ENCODE measurements at places on chromosomes 4 and X.

DNA sequence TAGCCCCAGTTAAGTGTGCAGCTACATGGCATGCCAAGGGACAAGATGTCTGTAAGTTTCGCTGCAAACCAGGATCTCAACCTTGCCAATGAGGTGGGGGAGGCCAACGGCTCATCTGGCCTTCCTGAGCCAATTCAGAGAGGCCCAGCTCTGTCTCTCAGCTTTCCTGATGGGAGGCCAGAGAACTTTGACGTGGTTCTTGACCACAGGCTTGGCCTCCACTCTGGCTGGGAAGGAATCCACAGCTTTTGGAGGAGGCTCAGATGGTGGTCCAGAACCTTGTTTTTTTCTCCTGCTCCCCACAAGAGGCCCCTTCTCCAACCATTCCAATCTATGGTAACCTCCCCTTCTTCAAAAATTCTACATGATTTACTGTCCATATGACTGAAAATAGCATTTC lies 9.8 kb downstream of the CAPN6 start:
- no peak for DNase-seq

- DNase-seq = no peak
Measured at GRCh38 chr4:141240671-141241070, 20.0 kb downstream of the ZNF330 start.

DNA sequence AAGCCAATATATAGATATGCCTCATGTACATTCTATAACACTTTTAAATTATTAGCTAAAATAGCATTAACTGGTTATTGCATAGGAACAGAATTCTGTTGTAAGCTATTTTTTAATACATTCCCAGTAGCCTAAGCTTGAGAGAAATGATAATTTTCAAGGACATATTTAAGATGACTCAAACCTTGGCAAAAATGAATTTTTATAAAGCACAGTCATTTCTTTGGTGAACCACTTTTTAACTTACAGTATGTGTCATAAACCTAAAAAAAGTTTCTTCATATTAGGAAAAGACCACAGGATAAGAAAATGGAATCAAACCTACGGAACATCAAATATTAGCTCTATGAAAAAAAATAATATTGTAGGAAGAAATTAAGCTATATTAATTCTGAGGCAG lies 986.3 kb downstream of the STIM2 start:
- DNase-seq = no peak

DNA sequence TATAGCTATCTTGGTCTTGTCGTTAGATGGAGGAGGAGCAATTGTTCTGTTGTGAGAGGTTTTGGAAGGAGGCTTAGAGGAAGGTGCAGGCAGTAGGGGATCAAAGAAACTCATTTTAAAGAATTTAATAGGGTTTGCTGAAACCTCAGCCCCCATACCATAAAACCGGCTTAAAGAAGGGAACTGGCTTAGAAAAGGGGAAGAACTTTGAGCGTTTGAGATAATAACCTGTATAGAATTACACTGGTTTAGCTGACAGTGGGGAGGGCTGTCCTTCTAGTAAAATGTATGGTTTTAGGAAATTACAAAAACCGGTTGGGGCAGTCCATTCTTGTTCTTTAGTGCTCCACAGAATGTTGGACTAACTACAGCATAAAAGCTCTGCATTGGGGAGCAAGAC lies 128.1 kb downstream of the KDM6A start:
- DNase-seq = no peak

- DNase-seq = no peak
Measured at GRCh38 chrX:13126775-13127174, 82.4 kb upstream of the FAM9C start.

- DNase-seq = no peak
Measured at GRCh38 chrX:136328933-136329332, 28.2 kb downstream of the ADGRG4 start.

DNA sequence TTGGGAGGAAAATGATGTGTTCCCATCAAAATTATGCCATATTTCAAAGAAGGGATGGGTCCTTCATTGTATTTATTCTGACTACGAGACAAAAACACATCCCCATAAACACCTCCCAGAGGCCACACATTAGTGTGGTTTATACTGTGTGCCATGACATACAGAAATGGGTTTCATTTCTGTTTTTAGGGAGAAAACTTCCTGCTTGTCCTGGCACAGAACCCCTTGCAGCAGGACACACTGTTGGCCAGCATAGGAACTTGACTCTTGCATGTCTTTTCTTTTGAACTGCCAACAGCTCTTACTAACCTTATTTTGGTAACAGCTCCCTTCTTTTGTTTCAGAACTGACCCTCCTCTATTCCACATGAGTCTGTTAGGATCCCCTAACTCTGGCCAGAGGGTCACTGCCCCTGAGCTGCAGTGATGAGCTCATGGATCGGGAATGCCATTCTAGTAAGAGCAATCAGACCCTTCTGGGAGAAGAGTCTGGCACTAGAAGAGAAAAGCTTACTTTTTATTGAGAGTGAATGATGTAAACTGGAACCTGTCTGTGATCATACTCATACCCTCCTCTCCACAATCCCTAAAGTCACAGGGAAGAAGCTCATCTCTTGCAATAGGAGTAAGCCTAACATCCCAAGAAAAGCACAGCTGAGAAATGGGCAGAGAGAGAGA lies 86.4 kb downstream of the SMIM20 start:
- DNase-seq = no peak

DNA sequence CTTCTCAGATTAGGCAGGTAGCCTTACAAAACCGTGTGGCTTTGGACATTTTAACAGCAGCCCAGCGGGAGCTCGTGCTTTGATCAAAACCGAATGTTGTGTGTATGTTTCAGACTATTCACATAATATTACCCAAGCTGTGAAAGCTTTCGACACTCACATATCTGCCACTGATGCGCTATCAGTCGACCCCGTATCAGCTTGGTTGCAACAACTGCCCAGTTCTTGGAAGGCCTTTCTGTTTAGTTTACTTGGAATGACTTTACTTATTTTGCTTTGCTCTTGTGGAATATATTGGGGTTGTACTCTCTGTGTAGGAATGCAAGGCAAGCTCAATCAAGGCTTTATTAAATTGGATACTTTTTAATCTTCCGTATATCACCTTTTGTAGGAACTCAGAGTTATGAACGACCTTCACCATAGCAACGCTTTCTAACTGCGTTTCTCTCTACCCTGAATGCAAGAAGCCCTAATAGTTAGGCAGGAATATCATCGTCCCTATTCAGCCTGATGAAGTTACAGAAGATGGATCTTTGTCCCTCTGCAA lies 107.5 kb downstream of the GLUD2 start:
- no peak for DNase-seq

DNA sequence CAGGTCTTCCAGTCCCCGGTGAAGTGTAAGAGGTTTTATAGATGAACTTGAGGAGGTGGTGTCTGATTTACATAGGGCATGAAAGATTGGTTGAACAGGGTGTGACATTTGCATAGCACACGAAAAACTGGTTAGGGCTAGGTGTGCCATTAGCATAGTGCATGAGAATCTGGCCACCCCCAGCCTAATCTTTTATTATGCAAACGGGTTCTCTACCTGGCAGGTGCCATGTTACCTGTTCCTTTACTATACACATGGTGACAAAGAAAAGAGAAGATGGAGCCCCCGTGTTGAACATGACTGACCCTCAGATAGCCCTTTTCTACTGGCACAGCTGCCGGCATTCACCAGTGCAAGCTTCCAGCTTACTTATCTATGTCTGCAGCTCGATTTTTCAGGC lies 71.0 kb downstream of the UCHL1 start:
- DNase-seq = no peak

DNA sequence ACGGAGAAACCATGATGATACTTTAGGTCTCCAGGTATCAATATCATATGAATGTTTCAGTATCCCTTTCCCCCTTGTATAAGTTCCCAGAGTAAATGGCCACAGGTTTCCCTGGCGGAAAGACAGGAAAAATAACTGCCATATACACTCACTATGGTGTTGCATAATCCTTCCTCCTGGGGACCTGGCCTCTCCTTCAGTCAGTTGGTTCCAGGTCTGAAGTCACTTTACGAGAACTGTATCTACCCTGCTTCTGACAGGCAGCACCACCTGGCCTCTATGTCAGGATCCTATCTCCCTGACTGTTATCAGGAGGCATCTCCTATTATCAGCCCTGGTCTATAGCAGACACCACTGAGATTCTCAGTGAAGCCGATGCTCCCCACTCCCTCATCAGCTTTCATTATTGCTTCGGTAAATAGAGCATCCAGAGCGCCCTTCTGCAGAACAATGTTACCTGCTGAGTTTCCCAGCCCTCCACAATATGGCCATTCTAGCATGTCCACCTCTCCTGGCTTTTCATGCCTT lies 22.6 kb downstream of the HAUS3 start:
- DNase-seq = no peak

GRCh38 chrX:12494400-12495138 lies 296.6 kb upstream of the PRPS2 start:
- DNase-seq = no peak

GRCh38 chr4:2258091-2259035 lies 3.5 kb downstream of the MXD4 start:
- DNase-seq = no peak

All from sigmoid colon (tissue), 7 donors.